ENCODE measurements at places on chromosomes 13 and 19.

GRCh38 chr13:111066544-111066943 lies 48.6 kb upstream of the ARHGEF7 start:
- peak; percentile 7 for DNase-seq

DNA sequence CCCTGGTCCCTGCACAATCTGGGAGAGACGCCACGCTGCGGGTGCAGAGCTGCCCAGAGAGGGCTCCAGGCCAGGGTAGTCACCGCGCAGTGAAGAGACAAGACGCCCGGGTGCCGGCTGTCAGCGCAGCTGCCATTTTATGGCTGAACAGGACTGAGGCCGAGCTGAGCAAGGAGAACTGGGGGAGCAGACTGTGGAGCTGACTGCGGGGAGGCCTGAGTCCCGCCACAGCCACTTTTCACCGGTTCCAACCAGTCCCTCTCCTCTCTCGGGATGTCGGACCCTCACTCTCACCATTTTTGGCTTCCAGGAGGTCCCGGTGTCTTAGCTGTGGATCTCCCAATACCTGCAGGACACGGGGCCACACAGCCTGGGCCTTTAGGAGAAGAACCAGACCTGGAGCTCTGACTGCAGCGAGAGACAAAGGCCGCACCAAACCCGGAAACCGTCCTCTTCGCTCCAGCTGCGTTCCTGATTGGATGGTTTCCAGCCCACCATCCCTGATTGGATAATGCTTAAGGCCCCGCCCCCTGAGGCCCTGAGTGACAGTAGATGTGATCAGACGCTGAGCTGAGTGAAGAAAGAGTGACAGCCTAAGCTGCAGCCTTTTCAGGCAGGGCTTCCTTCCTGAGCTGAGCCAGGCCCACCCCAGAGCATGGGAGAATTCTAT lies at the start of gene ZNF626:
ZNF626 (minus strand) TSS at position 422 of the 670 bp plus-strand sequence; CDS start at position 297, 125 bp downstream.
- peak; percentile 97 for DNase-seq

- DNase-seq: no peak
Measured at GRCh38 chr19:39160889-39161672, 35.5 kb downstream of the PAK4 start.

GRCh38 chr19:47994209-47994802 lies at the start of gene ELSPBP1:
TSS of gene ELSPBP1 (plus strand) at chr19:47994632. CDS start at chr19:48008668, 14,036 bp downstream.
- no peak for DNase-seq

Measured in common myeloid progenitor, CD34-positive (primary cell).